ENCODE measurements at places on chromosomes 13 and 19.
A peak's percentile ranks its signal among the peaks of the same experiment; 100 is the strongest.

GRCh38 chr13:33015791-33016323, 366 bp upstream of the KL start:
- DNase-seq, result no peak

DNA sequence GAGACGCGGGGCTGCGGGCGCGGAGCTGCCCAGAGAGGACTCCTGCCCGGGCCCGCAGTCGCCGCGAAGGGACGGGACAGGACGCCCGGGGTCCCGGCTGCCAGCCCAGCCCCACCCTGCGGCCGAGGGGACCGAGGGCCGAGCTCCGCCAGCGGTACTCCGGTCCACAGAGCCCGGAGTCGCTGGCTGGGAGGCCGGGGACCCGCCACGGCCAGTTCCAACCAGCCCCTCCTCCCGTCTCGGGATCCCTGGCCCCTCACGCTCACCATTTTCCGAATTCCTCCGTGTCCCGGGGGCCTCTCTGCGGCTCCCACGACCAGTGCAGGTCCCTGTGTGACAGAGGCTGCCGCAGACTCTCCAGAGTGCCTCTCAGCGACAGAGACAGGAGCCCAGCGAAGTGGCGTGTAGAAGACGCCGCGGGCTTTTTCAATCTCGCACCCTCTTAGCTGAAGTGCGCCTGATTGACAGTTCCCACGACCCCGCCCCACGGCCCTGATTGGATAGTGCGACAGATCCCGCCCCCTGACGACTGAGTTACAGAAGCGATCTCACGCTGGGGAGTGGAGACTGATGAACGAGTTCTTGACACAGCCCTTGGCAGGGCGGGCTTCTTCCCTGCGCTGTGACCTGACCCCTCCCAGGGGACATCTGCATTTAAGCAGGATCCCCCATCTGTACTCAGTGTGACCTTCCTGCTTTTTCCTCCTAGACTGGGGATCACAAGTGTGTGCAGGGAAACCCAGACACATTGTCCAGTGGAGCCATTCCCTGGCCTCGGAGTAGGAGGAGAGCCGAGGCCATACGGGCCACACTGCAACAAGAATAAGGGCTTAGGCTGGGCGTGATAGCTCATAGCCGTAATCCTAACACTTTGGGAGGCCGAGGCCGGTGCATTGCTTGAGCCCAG, 44.0 kb downstream of the ZNF823 start:
- peak; percentile 90 for DNase-seq

DNA sequence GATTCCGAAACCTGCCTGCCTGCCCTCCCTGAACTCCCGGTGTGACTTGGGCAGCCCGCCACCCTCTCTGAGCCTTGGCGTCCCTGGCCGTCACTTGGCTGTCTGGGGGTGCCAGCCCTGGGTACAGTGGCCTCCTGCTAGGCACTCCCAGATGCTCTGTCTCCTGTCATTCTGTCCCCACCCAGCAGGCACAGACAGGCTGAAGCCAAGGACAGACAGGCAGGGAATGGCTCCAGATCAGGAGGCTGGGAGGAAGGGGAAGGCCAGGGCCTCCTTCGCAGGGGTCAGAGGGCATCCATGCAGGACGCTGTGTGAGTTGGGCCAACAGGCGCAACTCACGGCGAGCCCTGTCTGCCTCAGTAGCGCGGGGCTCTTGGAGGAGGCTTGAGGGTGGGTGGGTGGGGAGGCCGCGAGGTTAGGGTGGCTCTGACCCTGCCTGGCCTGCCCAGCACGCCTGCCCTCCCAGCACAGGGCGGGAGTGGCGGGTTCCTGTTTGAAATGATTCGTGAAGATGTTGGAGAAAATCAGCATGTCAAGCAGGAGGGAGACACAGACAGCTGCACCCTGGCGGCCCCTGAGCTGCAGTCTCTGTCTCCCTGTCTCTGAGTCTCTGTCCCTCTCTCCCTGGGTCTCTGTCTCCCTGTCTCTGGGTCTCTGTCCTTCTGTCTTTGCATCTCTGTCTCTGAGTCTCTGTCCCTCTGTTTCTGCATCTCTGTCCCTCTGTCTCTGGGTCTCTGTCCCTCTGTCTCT, 19.7 kb downstream of the KLHL26 start:
- DNase-seq, result no peak

- DNase-seq, result no peak
Observed at GRCh38 chr13:26910754-26911465, 150.3 kb upstream of the GPR12 start.

DNA sequence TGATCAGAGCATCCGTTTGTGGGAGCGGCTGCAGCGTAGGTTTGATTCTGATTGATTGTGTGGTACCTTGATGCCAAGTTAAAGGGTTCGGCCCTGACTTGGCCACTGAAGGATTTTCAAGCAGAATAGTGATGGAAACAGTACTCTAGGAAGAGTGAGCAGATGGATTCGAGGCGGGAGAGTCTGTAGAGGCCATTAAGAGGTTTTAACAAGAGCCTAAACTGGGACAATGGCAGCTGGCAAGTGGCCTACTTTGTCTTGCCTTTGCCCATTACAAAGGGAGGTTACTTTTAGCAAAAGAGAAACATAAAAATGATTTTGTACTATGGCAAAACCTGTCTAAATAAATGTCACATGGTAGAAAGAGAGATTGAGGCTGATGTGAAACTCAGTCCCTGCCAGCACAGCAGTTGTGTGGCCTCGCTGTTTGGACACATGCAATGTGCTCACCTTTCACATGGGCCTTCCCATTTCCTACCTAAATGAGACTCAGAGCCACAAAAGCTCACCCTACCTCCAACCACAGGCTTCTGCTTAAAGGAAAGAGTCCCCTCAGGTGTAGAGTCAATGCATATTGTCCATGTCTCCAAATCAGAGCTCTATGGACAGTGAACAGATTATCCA, 62.4 kb upstream of the RAP2A start:
- DNase-seq, result no peak

- DNase-seq, result no peak
Observed at GRCh38 chr13:71591374-71591773, 275.6 kb downstream of the DACH1 start.

DNA sequence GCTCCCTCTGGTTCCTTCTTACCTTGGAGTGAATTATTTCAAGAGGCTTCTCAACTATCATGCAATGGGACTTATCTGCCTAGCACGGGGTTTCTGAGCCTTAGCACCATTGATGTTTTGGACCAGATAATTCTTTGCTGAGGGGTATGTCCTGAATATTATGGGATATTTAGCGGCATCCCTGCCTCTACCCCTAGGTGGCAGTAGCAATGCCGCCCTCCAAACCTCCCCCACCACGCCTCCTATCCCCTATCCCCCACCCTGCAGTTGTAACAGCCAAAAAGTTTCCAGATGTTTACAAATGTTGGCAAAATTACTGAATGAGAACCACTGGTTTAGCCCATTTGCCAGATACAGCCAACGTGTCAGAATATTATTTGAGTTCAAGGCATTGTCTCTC, 125.5 kb downstream of the POSTN start:
- DNase-seq, result no peak

- DNase-seq, result peak; percentile 62
Observed at GRCh38 chr13:38685974-38686576, 802 bp upstream of the FREM2 start.

DNA sequence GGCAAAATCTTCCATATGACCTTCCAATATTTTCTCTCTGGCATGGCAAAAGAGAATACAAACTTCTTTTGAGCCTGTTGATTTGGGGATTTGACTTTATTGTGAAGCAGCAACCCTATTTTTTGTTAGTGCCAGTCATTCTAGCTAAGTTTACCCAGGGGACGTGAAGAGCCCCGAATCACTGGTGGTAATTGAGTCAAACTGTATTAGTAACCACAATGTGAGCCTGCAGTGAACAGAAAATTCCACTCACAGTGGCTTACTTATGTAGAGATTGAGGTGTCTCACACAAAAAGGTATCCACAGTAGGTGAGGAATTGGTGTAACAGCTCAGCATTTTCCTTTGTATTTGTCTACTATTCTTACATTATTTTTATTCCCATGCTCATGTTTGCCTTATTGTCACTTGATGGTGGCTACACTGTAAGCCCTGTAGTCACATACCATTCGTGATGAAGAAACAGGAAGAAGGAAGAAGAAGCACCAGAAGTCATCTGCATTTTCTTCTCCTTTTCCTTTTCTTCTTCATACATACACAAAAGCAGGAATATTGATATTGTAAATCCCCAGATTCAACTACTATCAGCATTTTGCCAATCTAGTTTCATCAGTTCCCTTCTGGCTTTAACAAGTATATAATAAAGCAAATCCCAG, 33.3 kb upstream of the MYCBP2 start:
- no peak for DNase-seq

DNA sequence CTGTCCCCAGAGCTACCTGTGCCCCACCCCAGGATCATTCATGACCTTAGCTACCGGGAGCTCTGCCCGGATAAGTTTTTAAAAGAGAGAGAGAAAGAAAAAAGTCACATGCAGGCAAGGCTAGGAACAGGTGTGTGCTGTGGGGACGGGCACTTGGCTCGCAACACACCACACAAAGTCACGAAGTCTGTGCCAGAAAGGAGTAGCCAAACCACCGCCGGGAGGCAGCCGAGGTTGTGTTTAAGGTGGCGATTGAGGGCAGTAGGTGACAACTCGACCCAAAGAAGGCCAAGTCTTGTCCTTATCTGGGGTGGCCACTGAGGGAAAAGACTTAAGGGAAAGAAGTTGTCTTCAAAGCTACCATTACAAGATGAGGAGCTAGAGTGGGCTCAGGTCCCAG, 4.6 kb upstream of the TSHZ3 start:
- DNase-seq, result no peak

DNA sequence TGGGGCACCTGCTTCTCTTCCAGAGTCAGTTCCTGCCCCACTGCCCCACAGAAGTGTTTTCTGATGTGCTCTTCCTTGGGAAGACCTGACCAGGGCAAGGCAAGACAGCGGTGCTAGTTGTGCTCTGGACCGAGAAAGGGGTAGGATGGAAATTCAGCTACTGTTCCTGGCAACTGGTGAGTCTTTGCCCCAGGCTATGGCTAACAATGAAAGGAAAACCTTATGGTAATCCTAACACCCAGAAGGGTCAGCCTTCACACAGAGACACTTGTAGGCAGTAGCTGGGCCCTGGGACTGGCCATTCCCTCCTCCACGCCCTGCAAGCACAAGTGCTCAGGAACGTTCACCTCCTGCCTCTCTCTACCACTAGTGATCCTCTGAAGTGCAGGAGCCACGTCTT, 9.6 kb upstream of the CYSLTR2 start:
- no peak for DNase-seq

- DNase-seq, result no peak
Observed at GRCh38 chr13:80931766-80932165, 590.8 kb upstream of the SPRY2 start.

- peak; percentile 7 for DNase-seq
Observed at GRCh38 chr13:81048026-81048461, 707.1 kb upstream of the SPRY2 start.

DNA sequence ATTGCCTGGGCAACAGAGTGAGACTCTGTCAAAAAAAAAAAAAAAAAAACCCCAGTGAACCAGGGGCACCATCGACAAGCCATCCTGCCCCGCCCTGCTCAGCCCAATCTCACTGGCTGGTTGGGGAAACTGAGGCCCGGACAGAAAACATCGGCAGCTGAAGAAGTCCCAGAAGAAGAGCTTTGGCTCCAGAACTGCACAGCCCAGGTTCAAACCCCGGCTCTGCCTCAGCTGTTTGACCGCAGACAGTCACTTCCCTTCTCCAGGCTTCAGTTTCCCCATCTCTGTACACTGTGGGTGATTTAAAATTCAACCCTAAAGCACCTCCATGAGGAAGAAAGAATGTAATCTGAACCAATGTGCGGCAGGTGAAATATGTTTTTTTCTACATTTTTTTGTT, 9.4 kb upstream of the SEMA6B start:
- DNase-seq, result no peak

GRCh38 chr19:47228937-47229675, 1.9 kb downstream of the BBC3 start:
- no peak for DNase-seq

- DNase-seq, result no peak
Observed at GRCh38 chr13:77555246-77555645, 19.7 kb downstream of the SCEL start.

DNA sequence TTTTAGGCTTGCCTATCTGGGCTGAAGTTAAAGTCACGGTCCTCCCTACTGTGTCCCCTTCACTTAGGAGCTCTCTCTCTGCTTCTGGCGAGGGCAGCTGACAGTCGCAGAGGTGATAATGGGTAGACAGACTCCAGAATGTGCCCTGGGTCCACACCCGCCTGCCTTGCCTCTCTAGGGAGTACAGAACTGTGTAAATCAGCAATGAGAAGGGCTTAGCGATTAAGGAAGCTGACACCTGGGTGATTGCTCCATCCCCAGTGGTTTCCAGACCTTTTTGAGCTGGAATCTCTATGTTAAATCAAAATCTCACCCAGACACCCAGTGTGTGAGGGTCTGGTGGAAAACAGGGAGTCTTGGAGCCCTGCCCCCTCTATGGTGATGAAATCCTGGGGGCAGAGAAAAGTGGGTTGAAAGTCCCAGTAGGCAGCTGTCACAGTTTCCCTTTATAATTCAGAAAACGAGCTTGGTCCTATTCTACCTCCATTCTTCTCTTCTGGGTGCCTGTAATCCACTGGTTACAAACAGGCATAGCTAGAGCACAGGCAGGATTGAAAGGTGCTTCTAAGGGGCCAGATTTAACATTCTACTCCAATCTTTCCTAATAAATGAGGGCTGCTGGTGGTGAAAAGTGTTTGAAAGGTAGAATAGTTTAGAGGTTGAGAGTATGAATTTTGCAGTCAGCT, 46.9 kb downstream of the OLFM4 start:
- no peak for DNase-seq

DNA sequence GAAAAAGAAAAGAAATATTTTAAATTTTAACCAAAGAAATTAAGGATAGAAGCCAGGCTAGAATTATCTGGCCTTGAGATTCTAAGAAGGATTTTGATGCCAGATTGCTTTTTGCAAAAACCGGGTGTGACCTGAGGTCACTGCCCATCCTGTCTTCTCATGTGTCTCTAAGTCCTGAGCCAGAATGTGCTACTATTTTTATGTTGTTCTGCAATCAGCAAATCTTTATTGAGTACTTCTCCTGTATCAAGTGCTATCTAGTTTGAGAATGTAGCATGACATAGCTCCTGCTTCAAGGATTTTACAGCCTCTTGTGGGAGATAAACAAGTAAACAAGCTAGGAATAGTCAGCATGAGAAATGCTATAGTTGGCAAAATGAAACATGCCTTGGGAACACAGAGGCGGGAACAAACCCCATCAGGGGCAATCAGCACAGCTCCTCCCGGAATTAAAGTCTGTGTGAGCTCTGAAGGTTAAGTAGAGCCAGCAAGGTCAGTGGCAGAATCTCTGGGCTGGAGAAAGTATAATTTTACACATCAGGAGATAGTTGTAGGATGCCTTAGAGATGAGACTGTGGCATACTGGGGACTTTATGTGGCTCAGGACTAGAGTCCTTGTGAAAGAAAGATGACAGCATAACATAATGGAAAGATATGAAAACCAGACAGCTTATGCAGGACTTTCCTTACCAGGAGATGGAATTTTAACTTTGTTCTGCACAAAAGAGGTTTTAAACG, 899.5 kb upstream of the SLC10A2 start:
- DNase-seq, result no peak

DNA sequence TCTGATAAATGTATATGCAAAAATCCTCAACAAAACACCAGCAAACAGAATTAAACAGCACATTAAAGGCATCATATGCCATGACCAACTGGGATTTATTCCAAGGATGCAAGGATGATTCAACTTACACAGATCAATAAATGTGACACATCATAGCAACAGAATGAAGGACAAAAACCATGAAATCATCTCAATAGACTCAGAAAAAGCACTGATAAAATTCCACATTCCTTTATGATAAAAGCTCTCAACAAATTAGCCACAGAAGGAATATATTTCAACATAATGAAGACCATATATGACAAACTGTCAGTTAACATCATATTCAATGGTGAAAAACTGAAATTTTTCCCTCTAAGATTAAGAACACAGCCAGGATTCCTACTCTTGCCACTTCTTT, 691.6 kb downstream of the DIAPH3 start:
- DNase-seq, result no peak

- no peak for DNase-seq
Observed at GRCh38 chr19:36128392-36128736, 11.5 kb upstream of the CAPNS1 start.
